ENCODE measurements at places on chromosomes 7 and 10.

DNA sequence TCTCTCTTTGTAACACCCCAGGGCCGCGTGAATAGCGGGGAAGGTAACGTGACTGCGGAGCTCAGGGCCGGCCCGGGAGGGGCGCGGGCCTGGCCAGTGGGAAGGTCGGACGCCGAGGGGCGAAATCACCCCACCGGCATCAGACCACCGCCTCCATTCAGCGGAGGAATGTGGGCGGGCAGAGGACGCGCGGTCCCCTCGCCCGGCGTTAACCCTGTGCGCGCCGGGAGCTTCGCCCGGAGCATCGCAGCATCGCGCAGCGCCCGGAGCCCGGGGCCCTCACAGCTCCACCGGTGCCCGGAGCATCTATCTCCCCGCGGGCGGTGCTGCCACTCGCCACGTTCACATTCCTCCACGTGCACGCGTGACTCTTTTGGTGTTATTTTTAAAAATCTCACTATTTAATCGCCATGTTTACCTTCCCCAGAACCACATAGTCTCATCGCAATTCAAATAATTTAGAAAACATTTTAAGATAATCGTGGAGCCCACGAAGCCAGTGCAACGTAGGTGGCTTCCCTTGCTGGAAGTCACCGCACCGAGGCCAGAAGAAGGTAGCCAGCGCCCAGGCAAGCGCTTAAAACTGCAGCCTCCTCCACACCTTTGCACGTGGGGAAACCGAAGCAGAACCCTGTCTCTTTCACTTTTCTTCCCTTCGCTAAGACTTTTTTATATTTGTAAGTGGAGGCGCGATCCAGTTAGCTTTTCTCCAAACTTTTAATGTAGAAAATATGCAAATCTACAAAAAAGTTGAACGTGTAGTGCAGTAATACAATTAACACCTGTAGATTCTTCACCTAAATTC lies 21.8 kb downstream of the FGFBP3 start:
- no peak for DNase-seq

- no peak for DNase-seq
Measured at GRCh38 chr10:4835494-4835918, 9.5 kb downstream of the AKR1E2 start.

- DNase-seq = no peak
Measured at GRCh38 chr10:18043148-18044006, 91.7 kb downstream of the SLC39A12 start.

DNA sequence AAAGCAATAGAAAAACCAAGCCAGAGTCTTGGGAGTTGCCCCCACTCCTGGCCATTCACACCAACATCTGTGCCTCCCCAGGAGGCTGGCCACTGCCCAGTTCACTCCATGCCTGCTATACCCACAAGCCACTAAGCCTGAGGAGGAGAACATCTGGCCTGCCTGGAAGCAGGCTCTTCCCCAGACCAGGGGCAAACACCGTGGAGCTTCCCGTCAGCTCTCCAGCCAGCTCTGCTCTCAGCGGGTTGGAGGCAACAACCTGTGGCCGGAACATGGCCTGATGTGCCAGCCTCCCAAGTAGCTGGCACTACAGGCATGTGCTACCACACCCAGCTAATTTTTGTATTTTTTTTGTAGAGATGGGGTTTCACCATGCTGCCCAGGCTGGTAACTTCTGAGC lies 9.1 kb upstream of the PTPRN2 start:
- no peak for DNase-seq

DNA sequence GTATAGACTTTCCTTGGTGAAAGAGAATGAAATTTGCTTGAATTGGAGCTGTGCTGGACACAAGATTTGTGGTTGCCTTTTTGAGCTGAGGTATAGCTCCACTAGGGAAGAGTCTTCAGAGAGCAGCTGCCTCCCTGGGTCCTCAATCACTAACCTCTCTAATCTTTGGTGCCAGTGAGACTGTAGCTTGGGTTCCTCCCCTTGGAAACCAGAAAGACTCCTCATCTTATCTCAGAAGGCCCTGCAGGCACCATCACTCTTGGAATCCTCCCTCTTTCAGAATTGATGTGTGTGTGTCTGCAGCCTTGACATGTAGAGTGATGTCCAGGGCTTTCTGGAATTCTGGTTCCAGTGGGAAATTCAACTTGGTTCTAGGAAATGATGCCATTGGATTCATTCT lies 426.5 kb downstream of the RPS24 start:
- no peak for DNase-seq

- no peak for DNase-seq
Measured at GRCh38 chr7:131957338-131958020, 401.1 kb upstream of the PODXL start.

GRCh38 chr10:121378251-121378801 lies 219.9 kb downstream of the FGFR2 start:
- DNase-seq = no peak

- no peak for DNase-seq
Measured at GRCh38 chr10:77011874-77012811, 625.5 kb downstream of the KCNMA1 start.

GRCh38 chr10:76021398-76021797 lies 590.0 kb downstream of the LRMDA start:
- no peak for DNase-seq

DNA sequence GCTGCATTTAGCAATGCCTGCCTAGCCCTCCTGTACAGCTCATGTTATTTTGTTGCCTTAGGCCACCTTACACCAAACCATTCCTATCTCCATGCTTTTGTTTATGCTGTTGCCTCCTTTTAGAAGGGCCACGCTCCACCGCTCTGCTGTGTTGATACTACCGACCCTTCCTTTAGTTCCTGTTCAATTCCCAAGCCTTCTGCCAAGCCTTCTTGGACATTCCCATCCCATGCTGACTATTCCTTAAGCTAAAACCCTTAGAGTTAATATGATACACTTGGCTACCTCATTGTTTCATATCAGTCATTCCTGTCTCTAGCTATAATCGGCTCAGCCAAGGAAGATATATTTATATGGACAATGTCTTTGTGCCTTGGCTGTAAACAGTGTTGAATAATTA lies 705.5 kb downstream of the LRMDA start:
- DNase-seq = no peak

Measured in heart right ventricle (tissue), 16 donors.